Thoracic aorta (tissue), 2 donors: ENCODE measurements at places on chromosomes 1 and 21.

GRCh38 chr1:174258148-174258550 lies 98.8 kb downstream of the RABGAP1L start:
- no peak for DNase-seq

- no peak for DNase-seq
These were observed 773 bp upstream of the RCC2 start for GRCh38 chr1:17440074-17440826.

DNA sequence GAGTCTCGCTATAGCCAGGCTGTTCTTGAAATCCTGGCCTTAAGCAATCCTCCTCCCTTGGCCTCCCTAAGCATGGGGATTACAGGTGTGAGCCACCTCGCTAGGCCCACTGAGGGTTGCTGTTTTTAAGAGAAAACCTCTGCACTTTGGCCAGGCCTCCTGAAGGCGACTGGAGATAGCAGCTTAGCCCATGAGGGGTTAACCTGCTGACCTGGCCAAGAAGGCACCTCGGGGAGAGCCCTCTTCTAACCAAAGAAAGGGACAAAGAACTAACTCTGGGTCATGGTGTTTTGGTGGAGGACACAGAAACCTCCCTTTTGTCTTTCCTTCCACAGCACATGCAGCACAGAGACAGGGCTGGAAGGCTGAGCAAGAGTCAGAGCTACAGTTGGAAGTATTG lies 17.7 kb upstream of the KNCN start:
- no peak for DNase-seq

DNA sequence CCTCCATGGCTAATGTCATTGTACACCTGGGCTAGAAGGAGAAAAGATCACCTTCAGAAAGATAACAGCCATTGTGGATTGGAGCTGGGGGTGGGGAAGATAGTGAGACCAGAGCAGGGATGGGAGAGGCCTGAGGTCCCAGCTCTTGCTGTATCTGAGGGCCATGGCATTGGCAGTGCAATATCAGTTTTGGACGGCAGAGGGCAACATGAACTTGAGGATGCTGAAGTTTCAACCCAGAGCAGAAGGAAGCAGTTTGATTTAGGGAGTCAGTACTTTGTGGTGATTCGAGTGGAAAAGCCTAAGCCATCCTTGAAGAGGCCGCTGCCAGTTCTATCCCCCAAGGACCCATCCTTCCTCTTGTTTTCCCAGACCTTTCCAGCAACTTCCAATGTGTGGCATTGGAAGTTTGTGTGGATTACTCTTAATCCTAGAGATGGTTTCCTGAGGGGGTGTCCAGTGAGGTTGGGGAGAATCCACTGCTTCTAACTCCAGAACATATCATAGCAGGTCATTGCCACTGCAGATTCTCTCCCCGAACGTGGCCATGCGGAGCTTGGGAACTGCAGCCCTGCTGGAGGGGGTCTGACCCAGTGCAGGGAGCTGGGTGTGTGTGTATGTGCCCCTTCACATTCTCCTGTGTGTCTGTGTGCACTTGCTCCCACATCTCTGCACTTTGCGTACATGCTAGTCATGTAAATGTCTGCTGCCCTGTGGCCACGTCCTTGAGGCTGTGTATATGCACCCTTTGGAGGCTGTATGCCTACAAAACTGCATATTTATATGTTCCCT lies 24.1 kb downstream of the SLC26A9 start:
- DNase-seq, result peak; percentile 62
